ENCODE measurements at places on chromosomes 12 and 14.

- DNase-seq: no peak
These were observed 517.8 kb downstream of the C12orf50 start for GRCh38 chr12:87511371-87511770.

DNA sequence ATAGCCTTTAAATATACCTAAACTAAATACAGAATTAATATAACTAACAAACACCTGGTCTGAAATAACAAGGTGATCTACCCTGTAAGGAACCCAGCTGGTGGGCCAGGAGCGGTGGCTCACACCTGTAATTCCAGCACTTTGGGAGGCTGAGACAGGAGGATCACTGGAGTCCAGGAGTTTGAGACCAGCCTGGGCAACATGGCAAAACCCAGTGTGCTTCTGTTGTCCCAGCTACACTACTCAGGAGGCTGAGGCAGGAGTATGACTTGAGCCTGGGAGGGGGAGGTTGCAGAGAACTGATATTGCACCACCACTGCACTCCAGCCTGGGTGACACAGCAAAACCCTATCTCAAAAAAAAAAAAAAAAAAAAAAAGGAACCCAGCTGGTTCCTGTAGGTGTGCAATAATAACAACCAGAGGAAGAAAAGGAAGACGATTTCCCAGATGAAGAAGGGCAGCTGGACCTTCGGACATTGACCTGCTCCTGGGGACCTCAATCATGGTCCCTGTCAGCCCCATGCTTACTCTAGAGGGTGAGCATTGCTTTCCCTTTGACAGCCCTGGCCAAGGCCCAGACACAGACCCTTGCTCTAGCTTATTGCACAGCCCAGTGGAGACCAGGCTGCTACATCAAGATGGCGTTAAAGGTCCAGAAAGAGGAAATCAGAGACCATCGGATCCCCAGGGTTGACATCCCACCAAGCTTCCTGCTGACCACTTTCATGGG, 5.4 kb downstream of the FOS start:
- DNase-seq: no peak

DNA sequence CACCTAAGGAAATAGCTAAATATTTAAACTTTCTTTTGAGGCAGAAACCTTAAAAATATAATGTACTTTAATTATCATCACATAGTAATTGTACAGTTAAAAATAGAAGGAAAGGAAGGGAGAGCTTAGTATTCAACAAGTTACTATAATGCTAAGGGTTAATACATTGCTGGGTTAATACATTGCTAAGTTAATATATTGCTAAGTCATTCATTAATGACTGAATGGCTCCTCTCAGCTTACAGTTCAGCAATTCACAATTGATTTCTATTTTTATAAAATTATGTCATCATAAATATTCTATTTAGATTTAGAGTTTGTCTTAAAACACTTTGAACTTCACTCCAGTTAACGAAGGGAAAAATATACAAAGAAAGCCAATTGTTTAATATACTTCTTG, 207.9 kb downstream of the BMP4 start:
- no peak for DNase-seq

GRCh38 chr14:50601394-50601793, 41.4 kb downstream of the ATL1 start:
- DNase-seq: no peak

- DNase-seq: no peak
These were observed 12.8 kb downstream of the TRMT5 start for GRCh38 chr14:60968099-60968498.

DNA sequence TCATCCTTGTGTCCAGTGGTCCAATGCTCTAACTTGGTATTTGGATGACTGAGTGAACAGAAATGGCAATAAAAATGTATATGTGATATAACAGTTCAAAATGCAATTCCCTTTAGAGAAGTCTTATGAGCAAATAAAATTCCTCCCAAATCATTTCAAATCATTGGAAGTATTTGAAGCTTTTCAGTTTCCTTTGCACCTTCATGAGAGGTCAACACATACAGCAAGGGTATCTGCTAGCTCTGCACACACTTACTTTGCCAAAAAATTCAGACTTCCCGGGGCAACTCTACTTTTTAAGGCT, 423.7 kb downstream of the ATP23 start:
- no peak for DNase-seq

DNA sequence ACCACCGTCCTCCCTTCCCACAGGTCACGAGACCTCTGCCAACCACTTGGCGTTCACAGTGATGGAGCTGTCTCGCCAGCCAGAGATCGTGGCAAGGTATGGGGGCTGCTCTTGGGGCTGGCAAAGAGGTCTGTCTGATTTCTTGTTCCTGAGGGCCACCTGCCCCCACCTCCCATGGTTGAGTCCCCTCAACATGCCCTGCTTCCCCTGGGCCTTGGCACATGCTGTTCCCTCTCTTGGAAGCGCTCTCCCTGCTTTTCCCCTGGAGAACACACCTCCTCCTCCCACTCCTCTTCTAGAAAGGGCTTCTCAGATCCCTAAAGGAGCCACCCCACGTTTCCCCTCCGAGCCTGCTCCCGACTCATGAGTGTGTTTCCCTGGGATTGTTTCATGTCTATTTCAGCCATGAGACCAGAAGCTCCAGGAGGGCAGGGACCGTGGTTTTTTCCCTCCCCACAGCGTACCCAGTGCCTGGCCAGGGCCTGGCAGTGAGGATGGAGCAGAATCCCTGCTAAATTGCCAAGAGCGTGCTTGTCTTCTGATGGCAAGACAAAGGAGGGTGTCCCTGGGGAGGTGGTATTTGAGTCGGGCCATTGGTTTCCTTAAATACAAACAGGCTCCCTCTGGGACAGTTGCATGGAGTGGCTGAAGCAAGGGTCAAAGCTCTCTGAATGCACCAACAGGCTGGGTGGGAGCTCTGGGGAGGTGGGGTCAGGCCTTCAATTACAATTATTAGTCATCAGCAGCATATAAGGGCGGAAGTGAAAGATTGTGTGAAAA, 34.1 kb downstream of the CYP46A1 start:
- peak; percentile 62 for DNase-seq

- DNase-seq: no peak
These were observed 404.6 kb downstream of the MED13L start for GRCh38 chr12:115872919-115873357.
